Common myeloid progenitor, CD34-positive (primary cell): ENCODE measurements at places on chromosomes 6 and 20.
A peak's percentile ranks its signal among the peaks of the same experiment; 100 is the strongest.

GRCh38 chr20:5342021-5342420 lies 25.3 kb upstream of the PROKR2 start:
- no peak for DNase-seq

GRCh38 chr20:15318682-15319081 lies 981.3 kb upstream of the FLRT3 start:
- DNase-seq, result no peak

- no peak for DNase-seq
Measured at GRCh38 chr6:70470016-70470415, 56.7 kb downstream of the FAM135A start.

DNA sequence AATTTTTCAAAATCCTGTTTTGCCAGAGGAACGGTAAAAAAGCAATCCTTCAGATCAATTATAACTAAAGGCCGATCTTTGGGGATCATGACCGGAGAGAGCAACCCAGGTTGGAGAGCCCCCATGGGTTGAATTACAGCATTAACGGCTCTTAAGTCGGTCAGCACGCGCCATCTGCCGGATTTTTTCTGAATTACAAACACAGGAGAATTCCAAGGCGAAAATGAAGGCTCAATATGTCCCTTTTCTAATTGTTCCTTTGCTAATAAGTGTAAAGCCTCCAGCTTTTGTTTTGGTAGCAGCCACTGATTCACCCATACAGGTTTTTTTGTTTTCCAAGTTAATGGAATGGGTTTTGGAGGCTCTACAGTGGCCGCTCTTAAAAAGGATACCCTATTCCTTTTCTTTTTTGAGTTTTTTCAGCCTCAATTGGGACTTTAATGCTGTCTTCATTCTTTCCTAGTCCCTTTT lies 16.9 kb upstream of the PTCRA start:
- DNase-seq, result peak; percentile 75

GRCh38 chr6:113719064-113719463 lies 138.1 kb upstream of the MARCKS start:
- DNase-seq, result no peak
